ENCODE measurements at places on chromosomes 3 and 15.

GRCh38 chr3:38579141-38579540 lies 70.3 kb downstream of the SCN5A start:
- DNase-seq, result no peak

DNA sequence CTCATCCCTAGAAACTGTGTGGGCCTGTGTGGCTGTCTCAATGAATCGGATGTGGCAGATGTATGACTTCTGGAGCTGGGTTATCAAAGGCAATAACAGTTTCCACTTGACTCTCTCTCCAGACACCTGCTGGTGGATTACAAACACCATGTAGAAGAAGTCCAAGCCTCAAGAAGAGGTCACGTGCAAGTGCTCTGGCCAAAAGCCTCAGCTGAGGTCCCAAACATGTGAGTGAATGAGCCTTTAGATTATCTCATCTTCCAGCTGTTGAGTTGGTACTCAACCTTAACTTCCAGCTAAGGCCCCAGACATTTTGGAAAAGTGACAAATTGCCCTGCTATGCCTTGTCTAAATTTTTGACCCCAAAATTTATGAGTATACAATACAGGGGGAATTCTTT lies 42.7 kb upstream of the IL12A start:
- DNase-seq, result no peak

- DNase-seq, result no peak
Observed at GRCh38 chr15:76258460-76258859, 52.8 kb downstream of the ETFA start.

GRCh38 chr15:96123028-96123400 lies 207.5 kb upstream of the NR2F2 start:
- no peak for DNase-seq

- no peak for DNase-seq
Observed at GRCh38 chr3:4432259-4432658, 34.8 kb downstream of the SUMF1 start.

DNA sequence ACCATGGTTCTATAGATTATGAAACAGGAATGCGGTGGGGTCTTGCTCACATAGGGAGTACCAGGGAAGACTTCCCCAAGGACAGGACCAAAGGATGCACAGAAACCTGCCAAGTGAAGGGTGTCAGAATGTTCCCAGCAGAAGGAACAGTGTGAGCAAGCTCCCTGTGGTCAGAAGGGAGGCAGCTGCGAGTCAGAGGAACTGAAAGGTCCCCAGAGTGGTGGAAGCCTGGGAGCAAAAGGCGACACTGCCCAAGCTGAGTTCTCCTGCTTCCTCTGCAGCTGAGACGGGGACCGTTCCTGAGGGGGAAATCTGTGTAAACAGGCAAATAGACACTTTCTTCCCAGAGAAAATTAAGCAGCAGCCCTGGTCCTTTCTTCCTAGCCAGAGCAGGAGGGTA lies 14.2 kb upstream of the SLC6A6 start:
- no peak for DNase-seq

DNA sequence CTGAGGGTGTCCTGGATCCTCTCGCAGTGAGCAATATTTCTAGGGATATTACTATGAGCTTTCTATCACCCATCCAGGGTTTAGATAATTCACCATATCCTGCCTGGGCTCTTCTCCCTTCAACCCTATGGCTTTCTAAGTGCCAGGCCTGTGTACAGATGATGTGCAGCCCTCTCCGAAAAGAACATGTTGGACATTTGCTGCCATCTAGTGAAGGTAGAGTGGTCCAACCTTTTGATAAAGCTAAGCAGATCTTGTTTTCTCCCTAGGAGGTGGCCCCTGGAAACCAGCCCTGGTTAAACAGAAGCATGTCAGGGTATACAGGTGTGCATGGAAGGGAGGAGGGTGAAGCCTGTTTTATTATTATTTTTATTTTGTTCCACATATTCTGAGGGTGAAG lies 27.9 kb upstream of the SCN10A start:
- DNase-seq, result no peak

- DNase-seq, result no peak
Observed at GRCh38 chr3:180409883-180410282, 192.1 kb upstream of the TTC14 start.

GRCh38 chr3:77320514-77320913 lies 280.6 kb downstream of the ROBO2 start:
- no peak for DNase-seq

- no peak for DNase-seq
Observed at GRCh38 chr3:52498137-52499054, 3.3 kb downstream of the STAB1 start.

- no peak for DNase-seq
Observed at GRCh38 chr3:3201611-3202010, 22.1 kb upstream of the CRBN start.

DNA sequence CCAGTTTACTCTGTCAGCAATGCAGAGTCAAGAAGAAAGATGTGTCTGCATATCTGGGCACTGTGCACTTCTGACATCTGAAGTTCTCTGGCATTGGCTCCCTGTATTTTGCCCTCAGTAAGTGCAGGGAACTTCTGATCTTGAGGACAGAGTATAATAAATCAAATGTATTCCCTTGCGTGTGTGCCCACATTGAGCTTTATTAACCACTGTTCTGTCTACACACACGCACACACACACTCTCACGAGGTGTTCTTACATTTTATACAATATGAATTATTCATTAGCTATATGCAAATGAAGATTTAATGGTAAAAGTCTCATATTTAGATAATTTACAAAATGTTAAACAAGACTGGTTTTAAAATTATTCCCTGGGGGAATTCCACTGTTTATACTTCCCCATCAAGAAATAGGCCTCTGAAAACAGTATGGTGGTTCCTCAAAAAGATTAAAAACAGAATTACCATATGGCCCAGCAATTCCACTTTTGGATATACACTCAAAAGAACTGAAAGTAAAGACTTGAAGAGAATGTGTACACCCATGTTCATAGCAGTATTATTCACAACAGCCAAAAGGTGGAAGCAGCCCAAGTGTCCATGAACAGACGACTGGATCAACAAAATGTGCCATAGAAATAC lies 24.6 kb upstream of the ANPEP start:
- no peak for DNase-seq

DNA sequence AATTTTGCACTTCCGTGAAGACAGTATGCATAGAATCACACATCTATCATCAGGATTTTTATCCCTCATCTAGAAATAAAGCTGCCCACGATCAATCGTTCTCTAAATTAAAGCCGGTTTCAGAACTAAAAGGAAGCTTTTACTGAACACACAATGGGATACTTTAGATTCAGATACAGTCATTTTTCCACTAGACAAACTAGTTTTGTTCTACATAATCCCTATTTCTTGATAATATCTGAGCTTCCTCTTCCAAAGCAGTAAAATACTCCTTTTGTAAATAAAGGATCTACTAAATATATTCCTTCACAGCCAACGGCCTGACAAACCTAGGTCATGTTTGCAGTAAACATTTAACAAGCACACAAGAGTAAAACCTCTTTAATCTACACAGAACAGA lies 2.0 kb upstream of the GANC start:
- no peak for DNase-seq
